ENCODE measurements at places on chromosomes 16 and 17. TPM values are rescaled to one million over a fixed set of nuclear protein-coding genes. Genes with fewer than 3 reads are reported as not detected.

Gene CFAP97D1
- not detected for total RNA-seq

Gene CBLN1
- 0.11 TPM for total RNA-seq

Gene WNT3
- total RNA-seq: 0.86 TPM

Gene KRTAP2-2
- not detected for total RNA-seq

Gene CDRT15
- total RNA-seq: not detected

Gene BAIAP3
- 1.3 TPM for total RNA-seq

Gene HAP1
- total RNA-seq: 0.65 TPM

Gene SETD1A
- total RNA-seq: 1.9 TPM

Gene DRC7
- total RNA-seq: 0.22 TPM

Gene INPP5K
- total RNA-seq: 57.4 TPM

Gene ZG16B
- total RNA-seq: 0.09 TPM

Gene ARHGAP27
- total RNA-seq: 31.4 TPM

Gene TBC1D3C
- not detected for total RNA-seq

Gene EPN3
- under 0.01 TPM for total RNA-seq

Gene NUBP2
- 59.8 TPM for total RNA-seq

Gene FSCN2
- total RNA-seq: 0.54 TPM

Gene CACNA1H
- 0.09 TPM for total RNA-seq

Gene BCAR1
- 73.8 TPM for total RNA-seq

Gene VASN
- total RNA-seq: 1.1 TPM

Gene TLCD3A
- 13.4 TPM for total RNA-seq

Gene SLC12A3
- total RNA-seq: not detected

Gene HAS3
- total RNA-seq: 14.5 TPM

Gene NUPR1
- total RNA-seq: 4.0 TPM

Gene ADAMTS18
- total RNA-seq: 14.5 TPM

Gene GPR179
- total RNA-seq: not detected

Gene MILR1
- 0.76 TPM for total RNA-seq

Measured in dermis lymphatic vessel endothelial cell (primary cell).